Midbrain (tissue), 1 donor: ENCODE measurements at places on chromosomes 3 and 15.

DNA sequence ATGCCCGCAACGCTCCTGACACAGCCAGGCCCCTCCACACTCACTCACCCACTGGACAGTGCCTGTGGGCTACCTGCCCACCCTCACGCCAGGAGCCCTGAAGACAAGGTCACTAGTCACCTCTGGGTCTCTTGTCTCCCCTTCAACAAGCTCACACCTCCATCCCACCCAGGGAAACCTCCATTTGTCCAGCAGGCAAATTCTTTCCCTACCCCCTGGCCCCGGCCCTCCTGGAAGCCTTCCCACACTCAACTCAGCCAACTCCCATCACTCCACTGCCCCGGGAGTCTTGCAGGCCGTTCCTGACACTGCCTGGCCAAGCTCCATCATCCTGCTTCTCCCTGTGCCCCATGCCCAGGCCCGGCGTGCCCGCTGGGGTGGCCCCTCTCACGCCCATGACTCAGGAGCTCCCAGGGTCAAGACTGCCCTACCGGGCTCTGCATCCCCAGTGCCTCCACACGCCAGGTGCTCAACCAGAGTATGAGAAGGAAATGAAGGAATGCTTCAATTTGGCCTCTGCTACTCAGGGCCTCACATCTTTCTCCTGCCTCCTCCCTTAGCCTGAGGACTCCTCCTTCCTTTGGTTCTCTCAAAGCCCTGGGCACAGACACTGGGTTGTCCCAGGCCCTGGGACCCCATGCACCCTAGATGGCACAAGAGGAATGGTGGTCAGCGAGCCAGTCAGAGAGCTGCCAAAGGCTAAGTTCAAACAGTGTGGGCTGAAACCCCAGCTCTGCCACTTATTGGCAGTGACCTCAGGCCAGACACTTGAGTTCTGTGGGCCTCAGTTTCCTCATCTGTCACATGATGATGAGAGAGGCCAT lies 88.6 kb downstream of the SEC22A start:
- no peak for DNase-seq

DNA sequence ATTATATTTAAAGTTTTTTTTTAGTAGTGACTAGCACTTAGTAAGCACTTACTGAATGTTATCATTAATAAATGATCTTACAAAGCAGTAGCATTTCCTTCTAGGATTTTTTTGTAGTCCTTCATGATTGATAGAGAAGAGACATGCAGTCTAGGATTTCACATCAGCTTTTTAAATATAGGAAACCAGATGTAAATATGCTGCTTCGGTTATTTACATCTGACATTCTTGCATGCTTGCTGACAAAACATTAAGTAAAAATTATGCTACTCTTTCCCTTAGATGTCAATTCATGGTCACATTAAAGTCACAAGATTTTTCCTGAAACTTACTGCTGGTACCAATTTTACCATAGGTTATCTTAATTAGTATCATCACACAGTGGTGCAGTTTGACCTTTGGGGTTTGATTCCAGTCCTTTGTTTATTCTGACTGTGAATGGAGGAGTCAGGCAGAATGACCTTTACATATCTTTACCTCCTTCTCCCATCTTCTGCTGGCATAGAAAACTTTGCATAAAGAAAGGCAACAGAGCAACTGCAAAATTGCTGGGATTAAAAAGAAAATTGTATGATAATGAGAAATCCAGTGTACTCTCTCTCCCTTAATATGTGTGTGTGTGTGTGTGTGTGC lies 286.5 kb downstream of the LPP start:
- no peak for DNase-seq

DNA sequence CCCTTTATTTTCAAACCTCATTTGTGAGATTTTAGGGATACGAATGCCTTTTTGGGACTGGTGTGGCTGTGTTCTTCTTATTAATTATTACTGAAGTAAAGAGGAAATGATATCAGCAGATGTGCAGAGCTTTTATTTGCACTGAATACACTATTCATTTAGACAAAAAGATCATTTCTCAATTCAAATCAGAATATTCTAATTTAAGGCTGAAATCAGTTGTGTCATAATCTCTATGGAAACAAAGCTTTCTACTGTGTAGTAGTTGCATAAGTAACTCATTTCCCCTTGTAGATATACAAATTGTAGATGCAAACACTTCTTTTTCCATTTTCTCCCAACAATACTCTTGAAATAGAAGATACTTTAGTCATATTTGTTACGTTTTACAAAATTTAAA lies 56.0 kb downstream of the PDE8A start:
- peak; percentile 45 for DNase-seq

DNA sequence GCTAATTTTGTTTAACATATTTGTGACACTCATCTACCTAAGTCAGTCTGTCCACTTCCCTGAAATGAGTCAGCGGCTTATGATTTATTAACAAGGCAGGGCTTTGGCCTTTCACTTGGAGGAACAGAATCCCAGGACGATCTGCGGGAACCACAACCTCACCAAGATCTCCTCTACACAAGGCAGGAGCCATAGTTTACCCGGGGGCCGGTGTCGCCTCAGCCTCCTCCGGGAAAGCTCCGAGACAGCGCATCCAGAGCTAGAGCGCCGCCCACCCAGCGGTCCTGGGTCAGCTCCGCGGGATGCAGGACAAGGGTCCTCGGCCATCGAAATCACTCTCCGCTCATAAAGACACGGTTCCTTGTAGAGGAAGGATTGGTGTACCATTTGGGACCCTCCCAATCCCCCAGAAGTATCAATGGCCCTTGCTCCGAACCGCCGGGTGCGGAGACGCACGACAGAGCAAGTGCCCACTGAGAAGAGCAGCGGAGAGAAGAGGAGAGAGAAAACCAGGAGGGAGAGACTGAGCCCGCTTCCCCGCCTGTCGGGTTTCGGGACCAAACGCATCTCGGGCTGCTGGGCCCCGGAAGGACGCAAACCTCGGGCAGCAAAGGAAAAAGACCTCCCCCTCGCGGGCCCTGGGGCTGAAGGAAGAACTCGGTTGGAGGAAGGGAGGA lies 13.1 kb upstream of the ALCAM start:
- peak; percentile 59 for DNase-seq

DNA sequence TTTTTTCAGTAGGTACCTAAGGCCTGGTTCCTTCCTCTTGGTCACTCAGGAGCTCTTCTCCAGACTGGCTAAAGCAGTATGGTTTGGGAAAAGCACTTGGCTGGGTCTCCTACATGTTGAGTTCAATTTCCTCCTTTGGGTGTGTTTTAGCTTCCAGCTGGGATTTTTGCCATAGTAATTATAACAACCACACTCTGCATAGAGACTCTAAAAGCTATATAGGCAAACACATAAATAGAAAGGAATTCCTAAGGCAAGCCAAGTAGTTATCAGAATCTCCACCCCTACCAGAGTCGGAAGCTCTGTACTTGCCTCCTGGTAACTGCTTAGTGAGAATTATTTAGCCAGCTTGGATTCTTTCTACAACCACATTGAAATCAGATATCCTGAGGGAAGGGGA lies 48.6 kb downstream of the FOXL2 start:
- no peak for DNase-seq

DNA sequence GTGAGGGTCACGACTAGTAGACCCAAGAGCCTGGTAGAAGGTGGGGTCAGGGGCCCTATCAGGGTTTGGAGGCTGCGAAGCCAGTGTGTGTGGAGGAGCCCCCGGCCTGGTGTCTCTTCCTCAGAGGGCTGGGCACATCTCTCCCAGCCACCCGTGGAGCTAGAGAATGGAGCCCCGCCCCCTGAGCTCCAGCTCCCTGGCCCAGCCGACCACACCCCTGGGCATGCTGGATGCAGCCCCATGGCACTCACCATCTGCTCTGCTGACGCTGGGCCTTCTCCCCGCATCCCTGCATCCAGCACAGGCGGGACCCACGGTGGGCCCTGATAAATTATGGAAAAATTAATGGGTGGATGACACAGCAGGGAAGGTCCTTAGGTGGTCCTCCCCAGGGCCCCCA lies 17.5 kb downstream of the ANKRD63 start:
- DNase-seq: no peak
